ENCODE measurements at places on chromosomes 1 and 21. TPM values are rescaled to one million over a fixed set of nuclear protein-coding genes. Genes with fewer than 3 reads are reported as not detected.

The KCNJ9 gene
- not detected for total RNA-seq

The FOXO6 gene
- total RNA-seq = 0.67 TPM

The LRIG2 gene
- 8.3 TPM for total RNA-seq

The SPATA1 gene
- total RNA-seq = not detected

The TAL1 gene
- 0.71 TPM for total RNA-seq

All from kidney epithelial cell (primary cell).